ENCODE measurements at places on chromosomes 1 and 21.
A peak's percentile ranks its signal among the peaks of the same experiment; 100 is the strongest.

DNA sequence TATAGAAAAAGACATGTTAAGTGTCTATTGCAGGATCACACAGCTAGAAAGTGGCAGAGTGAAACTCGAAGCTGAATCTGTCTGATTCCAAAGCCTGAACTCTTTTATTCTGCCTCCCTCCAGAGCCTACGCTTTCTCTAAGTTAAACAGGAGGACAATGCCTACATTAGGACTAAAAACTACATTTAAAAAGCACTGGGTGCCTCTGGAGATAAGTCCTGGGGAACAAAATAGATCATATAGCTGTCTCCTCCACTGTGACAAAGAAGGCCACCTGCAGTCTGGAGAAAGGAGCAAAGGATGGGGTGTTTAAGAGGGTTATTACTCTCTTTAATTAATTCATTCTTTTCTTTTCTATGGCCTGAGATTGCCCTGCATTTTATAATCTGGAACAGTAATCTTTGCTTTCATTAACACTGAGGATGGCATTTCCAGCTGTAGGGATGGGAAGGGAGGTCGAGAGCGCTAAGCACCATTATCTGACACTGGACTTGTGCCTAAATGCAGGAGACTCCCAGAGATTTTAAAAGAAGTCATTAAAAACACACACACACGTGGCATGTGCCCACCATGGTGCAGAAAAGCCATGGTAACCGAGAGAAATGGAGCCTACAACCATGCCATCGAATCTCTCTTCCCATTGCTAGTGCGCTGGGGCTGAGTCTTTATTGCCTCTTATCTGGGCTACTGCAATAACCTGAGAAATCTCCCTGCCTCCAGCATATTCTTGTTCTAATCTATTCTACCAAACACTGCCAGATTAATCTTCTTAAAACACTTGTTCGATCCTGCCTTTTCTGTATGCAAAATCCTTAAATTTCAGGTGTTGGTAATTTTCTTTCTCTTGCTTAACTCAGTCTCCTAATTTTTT lies 92.2 kb downstream of the PLXNA2 start:
- no peak for DNase-seq

GRCh38 chr1:226784081-226785049 lies 45.3 kb upstream of the ITPKB start:
- DNase-seq = no peak

- peak; percentile 42 for DNase-seq
These were observed at the start of gene PIK3CD for GRCh38 chr1:9651565-9652378. Gene PIK3CD, plus strand, starts transcription at chr1:9651731. Its CDS starts 58,725 bp downstream, at chr1:9710456.

- DNase-seq = no peak
These were observed 15.7 kb upstream of the LRRN2 start for GRCh38 chr1:204701229-204701628.

- DNase-seq = no peak
These were observed 732.9 kb downstream of the RWDD3 start for GRCh38 chr1:95966866-95967265.

- DNase-seq = no peak
These were observed 17.3 kb downstream of the PDPN start for GRCh38 chr1:13600762-13601453.

DNA sequence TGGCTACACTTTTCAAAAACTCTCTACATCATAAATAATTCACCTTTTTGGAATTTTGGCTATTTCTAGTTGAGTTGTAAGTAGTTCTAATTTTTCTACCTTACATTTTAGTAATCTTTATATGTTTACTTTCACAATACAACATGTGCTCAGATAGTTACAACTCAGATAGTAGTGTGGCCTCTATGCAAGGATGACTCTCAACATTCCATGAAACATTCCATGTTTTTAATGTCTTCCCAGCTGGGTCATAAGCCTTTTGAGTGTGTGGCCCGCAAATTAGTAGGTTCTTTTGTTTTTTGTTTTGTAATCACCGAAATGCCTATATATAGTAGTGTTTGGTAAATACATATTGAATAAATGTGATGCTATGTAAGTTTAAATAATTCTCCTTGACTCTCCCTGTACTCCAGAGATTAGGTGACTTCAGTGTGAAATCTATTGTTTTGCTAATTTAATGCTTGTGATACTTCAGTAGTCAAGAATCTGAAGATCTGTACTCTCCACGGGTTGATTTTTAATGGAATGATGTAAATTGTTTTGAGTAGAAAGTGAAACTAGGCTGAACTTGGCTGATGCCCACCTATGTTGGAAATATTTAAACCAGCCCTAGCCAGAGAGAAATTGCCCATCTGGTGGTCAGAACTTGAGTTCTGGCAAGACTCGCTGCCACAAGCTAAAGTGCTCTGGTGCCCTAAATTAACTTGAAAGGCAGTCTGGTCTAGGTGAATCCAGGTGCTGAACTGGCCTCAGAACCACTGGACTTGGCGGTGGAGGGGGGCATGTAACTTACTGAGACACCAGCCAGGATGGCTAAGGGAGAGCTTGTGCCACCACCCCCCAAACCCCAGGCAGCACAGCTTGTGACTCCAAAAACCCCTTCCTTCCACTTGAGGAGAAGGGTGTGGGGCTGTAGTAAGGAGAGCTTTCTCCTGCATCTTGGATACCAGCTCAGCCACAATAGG lies 165.6 kb downstream of the USP25 start:
- DNase-seq = no peak

- no peak for DNase-seq
These were observed 291.6 kb downstream of the SMYD3 start for GRCh38 chr1:246215510-246215903.

DNA sequence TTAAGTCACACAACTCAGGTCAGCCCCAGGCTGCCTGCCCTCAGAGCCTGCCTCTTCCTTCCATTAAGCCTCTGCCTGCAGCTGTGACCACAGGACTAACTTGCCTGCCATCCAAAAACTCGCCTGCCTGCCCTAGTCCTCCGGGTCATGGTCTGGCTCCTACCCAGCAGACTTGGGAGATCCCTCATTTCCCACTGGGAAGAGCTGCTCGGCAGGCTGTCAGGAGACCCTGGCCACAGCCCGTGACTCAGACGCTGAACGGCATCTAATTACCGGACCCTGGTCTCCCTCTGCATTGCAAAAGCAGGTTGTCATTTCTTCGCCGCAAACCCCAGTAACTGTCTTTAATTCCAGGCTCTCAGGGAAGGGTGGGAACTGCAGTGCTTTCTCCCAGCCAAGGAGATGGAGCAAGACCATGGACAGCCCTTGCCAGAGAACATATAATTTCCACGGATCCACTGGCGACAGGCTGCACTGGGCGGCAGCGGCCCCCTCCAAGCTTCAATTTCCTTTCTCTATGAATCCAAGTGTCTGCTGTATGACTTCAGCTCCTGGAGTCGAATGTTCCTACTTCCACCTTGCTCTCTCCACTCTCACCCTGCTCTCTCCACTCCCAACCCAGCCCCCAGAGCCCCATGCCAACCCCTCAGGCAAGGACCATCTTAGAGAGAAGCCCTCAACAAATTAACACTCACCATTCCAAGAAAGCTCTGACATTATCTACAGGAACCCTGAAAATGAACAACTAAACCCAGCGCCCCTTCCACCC lies 20.4 kb downstream of the OLFML2B start:
- no peak for DNase-seq
